Small intestine (tissue), 16 donors: ENCODE measurements at places on chromosomes 4 and X.

- no peak overlapping the region for H3K27ac ChIP-seq
- no peak for DNase-seq
Observed at GRCh38 chr4:66193487-66193886, 523.2 kb upstream of the EPHA5 start.

DNA sequence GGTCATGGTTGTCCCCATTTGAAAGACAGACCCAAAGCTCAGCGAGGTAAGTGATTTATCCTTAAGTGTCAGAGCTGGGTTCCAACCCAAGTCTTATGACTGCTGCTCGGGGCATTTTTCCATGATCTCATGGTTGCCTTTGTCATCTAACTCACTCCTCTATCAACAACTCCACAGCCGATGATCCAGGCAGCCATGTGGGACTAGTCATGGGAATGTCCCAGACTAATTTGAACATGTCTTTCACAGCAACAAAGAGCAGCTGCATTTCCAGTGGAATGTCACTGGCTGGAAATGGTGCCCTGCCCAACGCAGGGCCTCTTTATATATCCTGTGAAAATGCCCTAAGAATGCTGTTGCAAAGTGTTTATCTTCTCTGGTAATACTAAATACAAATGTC, 284.8 kb upstream of the PPARGC1A start:
- H3K36me3 ChIP-seq: no peaks in the 10 kb centered on the region
- no peaks in the 10 kb centered on the region for H3K4me1 ChIP-seq
- DNase-seq: no peak
- no peak overlapping the region for H3K27ac ChIP-seq
- H3K4me3 ChIP-seq: no peak overlapping the region

GRCh38 chrX:11416600-11416999, 123.4 kb downstream of the AMELX start:
- no peaks in the 10 kb centered on the region for H3K4me1 ChIP-seq
- H3K36me3 ChIP-seq: no peaks in the 10 kb centered on the region
- H3K4me3 ChIP-seq: no peak overlapping the region

GRCh38 chr4:31929676-31930345, 1209.6 kb downstream of the PCDH7 start:
- no peaks in the 10 kb centered on the region for H3K36me3 ChIP-seq
- no peak for DNase-seq
- H3K27me3 ChIP-seq: no peaks in the 10 kb centered on the region
- no peaks in the 10 kb centered on the region for H3K4me1 ChIP-seq

DNA sequence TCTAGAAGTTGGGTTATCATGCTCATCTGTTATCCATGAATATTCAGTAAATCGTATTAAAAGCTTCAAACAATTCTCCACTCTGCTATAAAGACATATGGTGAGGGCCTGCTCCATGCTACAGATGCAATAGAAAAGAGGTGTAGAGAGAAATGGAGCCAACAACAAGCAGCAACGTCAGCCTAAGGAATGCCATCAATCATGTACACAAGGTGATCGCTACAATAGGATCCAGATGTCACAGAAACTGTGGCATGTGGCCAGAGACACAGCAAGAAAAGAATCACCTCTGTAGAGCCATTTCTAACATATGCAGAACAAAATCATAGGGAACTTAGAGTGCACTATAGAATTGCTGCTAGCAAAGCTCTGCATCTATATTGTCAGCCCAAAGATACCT, 1188.1 kb downstream of the PCDH7 start:
- H3K27me3 ChIP-seq: no peaks in the 10 kb centered on the region
- H3K4me3 ChIP-seq: no peak overlapping the region
- no peak overlapping the region for H3K27ac ChIP-seq
- no peaks in the 10 kb centered on the region for H3K36me3 ChIP-seq
- no peak for DNase-seq
- no peaks in the 10 kb centered on the region for H3K4me1 ChIP-seq

GRCh38 chr4:106195435-106195950, 120.5 kb downstream of the TBCK start:
- no peak overlapping the region for H3K4me3 ChIP-seq
- H3K4me1 ChIP-seq: no peaks in the 10 kb centered on the region
- H3K36me3 ChIP-seq: peaks cover 2% of the 10 kb centered on the region
- peak overlapping the region; percentile 58 for H3K27ac ChIP-seq
- H3K27me3 ChIP-seq: no peaks in the 10 kb centered on the region

GRCh38 chr4:184347251-184348239, 126.8 kb downstream of the IRF2 start:
- no peaks in the 10 kb centered on the region for H3K27me3 ChIP-seq
- H3K4me3 ChIP-seq: peak overlapping the region; percentile 14
- peaks cover 11% of the 10 kb centered on the region for H3K4me1 ChIP-seq
- peak; percentile 83 for DNase-seq
- H3K36me3 ChIP-seq: no peaks in the 10 kb centered on the region

DNA sequence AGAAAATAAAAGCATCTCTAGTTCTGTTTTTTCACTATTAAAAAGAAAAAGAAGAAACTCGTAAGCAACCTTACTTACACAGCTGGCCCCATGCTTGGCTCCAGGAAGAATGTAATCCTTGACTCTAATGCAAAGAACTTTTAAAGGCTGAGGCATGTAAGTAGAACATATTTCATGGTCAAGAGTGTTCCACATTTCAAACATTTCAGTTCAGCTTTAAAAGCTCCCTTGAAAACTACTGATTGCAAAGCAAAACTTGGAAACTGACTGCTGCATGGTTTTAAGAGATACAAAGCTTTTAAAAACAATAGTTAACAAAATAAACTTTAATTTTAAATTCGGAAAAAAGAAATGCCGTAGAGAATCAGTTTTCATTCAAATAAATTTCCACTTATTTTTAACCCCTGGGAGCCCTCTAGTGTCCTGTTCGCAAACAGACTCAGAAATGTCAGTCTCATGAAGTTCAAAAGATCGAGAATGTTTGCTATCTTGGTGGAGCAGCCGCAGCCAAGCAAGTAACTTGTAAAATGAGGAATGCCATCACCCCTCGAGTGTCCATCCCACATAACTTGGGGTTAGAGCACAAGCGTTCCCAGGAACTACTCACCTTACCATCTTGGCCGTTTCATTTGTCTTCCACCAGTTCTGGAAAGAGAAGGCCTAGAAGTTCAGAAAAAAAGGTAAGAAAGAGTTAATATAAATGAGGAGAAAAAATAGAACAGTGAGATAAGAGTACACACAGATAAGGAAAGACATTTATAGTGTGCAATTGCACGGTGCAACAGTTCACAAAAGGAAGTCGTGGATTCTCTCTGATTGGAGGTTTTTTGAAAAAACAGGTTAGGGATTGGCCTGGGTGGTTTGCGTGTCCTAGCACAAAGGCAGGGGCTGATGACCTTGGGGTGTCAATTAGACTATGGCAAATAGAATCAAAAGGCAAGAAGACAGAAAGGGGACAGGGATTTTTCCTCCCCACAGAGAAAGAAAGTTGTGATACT, at the start of gene GASK1B:
Gene GASK1B, minus strand, starts transcription at position 765 of the 998 bp plus-strand sequence. CDS start 1,650 bp downstream, outside the sequence.
- H3K27me3 ChIP-seq: no peaks in the 10 kb centered on the region
- H3K27ac ChIP-seq: peak within 1 kb of the TSS; percentile 83
- H3K4me1 ChIP-seq: no peaks in the 10 kb centered on the region
- peak within 1 kb of the TSS; percentile 56 for H3K4me3 ChIP-seq

DNA sequence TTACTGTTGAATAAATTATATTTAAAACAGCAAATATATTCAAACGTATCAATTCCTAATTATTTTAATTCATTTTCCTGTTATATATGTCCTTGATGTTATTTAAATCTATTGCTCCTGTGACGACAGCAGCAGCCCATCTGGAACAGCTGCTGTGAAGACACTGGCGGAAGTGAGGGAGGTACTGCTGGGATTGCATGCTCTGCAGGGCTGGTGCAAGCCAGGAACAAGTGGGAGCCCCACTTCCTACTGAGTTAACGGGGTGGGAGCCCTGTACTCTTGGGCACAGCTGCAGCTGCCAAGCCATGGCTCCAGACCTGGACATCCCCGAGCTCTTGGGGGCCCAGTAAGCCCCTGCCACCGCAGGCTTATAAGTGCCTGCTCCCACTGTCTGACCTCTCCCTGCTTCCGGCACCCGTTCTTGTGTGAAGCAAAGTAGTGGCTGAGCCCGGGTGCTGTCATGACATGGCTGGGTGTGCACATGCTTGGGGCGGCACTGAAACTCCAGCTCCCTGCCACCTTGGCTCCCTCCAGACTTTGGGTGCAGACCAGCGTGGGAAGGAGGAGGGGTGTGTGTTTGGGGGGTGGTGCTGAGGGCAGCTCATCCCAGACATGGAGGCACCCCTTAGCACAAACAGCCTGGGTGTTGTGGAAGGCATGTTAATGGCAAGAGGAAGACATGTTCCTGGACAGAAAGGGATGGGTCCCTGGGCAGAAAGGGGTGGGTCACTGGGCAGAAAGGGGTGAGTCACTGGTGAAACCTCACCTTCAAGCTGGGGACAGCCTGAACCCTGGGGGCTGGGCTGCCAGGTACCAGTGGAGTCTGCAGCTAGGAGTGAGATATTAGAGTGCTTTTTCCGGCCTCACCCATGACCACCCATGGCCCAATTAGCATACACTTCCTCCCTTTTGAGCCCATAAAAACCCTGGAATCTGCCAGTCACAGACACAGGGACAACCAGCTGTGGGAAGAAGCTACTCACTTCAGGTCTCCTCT, 1981.3 kb upstream of the IGFBP7 start:
- no peaks in the 10 kb centered on the region for H3K27me3 ChIP-seq
- H3K4me3 ChIP-seq: no peak overlapping the region
- no peaks in the 10 kb centered on the region for H3K4me1 ChIP-seq
- no peaks in the 10 kb centered on the region for H3K36me3 ChIP-seq
- DNase-seq: no peak

GRCh38 chr4:1207603-1208265, 35.4 kb upstream of the SPON2 start:
- H3K4me1 ChIP-seq: peaks cover 14% of the 10 kb centered on the region
- no peak for DNase-seq
- no peak overlapping the region for H3K4me3 ChIP-seq
- H3K27ac ChIP-seq: peak overlapping the region; percentile 69
- no peaks in the 10 kb centered on the region for H3K27me3 ChIP-seq

DNA sequence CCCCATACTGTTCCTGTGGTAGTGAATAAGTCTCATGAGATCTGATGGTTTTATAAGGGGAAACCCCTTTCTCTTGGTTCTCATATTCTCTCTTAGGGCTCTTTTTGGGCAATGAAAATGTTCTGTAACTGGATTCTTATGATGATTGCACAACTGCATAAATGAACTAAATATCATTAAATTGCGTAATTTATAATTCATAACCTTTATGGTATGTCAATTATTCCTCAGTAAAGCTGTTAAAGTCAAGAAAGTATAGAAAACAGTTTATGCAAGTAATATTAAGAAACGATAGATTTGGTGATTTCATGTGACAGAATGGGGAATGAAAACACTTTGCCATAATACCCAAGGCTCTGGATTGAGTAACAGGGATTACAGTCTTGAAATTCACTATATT, 33.5 kb upstream of the SPANXD start:
- no peak overlapping the region for H3K4me3 ChIP-seq
- H3K36me3 ChIP-seq: no peaks in the 10 kb centered on the region
- DNase-seq: no peak
- no peaks in the 10 kb centered on the region for H3K4me1 ChIP-seq
- H3K27me3 ChIP-seq: no peaks in the 10 kb centered on the region

GRCh38 chr4:110540982-110541451, 65.1 kb downstream of the ENPEP start:
- no peaks in the 10 kb centered on the region for H3K27me3 ChIP-seq
- no peaks in the 10 kb centered on the region for H3K4me1 ChIP-seq
- H3K36me3 ChIP-seq: no peaks in the 10 kb centered on the region
- no peak for DNase-seq
